ENCODE measurements at places on chromosomes 3 and 15.

DNA sequence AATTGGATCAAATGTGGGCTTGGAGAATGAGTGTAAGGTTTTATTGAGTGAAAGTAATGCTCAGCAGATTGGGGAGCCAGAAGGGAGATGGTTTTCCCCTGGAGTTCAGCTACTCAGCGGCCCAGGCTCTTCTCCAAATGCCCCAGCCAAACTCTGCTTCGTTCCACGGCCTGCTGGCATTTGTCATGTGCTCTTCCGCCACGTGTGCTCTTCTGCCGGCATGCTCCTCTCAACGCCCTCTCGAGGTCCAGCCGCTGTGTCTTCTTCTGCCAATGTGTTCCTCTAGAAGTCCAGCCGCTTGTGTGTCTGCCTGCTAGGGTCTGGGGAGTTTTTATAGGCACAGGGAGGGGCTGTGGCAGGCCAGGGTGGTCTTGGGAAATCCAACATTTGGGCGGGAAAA, 156.8 kb downstream of the RBPMS2 start:
- DNase-seq, result no peak

- no peak for DNase-seq
Measured at GRCh38 chr3:34570916-34571705, 772.7 kb downstream of the PDCD6IP start.

GRCh38 chr15:43958861-43959330, 132.1 kb downstream of the WDR76 start:
- DNase-seq, result no peak

- DNase-seq, result no peak
Measured at GRCh38 chr15:79410237-79410636, 21.9 kb upstream of the MINAR1 start.

- DNase-seq, result no peak
Measured at GRCh38 chr15:45117308-45118130, 3.4 kb downstream of the DUOXA2 start.

DNA sequence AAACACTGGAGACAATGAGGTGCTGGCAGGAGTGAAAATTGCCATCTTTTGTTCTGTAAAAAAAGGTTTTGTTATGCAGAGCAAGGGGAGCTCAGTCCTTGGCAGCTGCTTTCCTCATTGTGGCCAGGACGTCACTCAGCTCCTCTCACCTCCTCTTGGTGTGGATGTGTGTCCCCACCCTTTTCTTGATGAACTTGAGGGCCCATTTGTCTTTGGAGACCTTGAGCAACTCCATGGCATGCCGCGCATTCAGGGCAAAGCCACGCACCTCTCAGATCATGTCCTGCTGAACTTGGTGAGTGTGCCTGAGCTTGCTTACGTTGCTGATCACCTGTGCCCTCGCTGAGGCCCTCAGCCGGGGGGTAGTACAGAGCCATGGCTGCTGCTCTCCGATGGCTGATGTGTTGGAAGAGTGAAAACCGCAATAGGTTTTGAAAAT, 24.5 kb upstream of the BDH1 start:
- DNase-seq, result no peak

- no peak for DNase-seq
Measured at GRCh38 chr15:68583321-68583720, 4.5 kb downstream of the CORO2B start.

DNA sequence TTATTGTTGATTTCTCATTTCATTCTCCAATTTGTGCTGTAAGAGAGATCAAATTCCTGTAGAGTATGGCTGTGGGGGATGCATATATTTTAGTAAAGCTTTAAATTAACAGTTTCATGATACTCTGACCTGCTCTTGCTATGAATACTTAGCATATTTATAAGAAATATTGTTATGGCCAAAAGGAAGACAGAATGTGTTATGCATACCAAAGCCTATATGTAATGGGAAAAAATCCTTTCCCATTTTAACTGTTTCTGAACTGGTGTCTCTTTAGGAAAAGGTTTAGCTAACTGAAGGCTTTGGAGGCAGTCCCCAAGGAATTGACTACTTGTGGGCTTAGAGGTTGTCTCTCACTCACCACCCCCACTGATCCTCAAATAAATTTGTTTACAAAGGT, 59.2 kb downstream of the CADPS start:
- DNase-seq, result no peak

DNA sequence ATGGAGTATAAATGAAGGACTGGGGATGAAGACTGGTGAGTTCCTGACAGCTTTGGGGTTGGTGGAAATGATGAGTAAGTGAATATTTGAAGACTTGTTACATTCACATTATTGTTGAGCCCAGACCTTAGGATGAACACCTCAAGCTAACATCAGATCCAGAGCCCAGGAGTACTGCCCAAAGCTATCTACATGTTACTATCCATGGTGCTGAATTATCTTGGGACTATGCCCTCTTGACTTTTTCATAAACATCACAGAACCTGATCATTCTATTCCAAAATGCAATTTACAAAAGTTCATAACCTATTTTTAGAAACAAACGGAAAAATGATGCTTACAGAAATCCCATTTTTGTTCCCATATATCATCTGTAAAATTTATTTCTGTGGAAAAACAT, 613.3 kb downstream of the TUSC7 start:
- no peak for DNase-seq

DNA sequence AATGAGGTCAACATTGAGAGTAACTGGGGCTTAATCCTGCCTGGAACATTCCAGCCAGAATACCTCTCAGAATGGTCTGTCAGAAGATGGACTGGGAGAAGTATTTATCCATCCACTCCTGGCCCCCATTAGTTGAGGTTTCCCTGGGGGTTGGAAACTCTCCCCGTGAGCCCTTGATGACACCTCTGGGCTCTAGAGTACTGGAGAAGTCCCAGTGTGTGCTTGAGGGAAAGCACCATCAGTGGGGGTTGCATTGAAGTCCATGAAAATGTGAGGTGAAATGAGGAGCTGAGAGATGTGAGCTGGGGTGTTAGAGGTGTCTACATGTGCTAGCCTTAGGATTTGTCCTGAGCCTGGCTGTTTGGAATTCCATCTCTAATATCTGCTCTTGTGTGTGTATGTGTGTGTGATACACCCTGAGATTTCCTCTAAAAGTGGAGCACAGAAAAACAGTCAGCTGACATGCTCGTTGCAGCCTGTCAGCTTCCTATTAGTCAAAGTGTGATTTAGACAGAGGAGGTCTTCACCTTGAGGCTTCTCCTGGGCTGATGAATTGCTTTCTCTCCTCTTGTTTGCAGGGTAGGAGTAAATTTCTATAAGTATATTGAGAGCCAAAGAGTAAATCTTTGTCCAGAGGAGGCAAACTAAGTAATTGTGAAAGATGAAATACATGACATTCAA, 67.6 kb downstream of the NR1D2 start:
- DNase-seq, result no peak

- DNase-seq, result no peak
Measured at GRCh38 chr15:72193836-72194396, 3.7 kb downstream of the GRAMD2A start.

DNA sequence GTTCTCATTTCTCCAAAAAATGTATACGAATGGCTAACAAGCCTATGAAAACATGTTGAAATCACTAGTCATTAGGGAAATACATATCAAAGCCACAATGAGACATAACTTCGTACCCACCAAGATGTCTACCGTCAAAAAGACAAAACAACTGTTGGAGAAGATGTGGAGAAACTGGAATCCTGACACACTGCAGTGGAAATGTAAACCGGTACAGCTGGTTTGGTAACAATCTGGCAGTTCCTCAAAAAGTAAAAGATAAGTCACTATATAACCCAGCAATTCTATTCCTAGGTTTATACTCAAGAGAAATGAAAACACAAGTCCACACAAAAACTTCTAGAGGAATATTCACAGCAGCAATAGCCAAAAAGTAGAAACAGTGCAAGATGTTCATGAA, 7.0 kb downstream of the SCAPER start:
- no peak for DNase-seq

GRCh38 chr3:57179580-57180410, 14.6 kb upstream of the IL17RD start:
- DNase-seq, result no peak

GRCh38 chr3:160129459-160130061, 95.7 kb upstream of the C3orf80 start:
- no peak for DNase-seq

DNA sequence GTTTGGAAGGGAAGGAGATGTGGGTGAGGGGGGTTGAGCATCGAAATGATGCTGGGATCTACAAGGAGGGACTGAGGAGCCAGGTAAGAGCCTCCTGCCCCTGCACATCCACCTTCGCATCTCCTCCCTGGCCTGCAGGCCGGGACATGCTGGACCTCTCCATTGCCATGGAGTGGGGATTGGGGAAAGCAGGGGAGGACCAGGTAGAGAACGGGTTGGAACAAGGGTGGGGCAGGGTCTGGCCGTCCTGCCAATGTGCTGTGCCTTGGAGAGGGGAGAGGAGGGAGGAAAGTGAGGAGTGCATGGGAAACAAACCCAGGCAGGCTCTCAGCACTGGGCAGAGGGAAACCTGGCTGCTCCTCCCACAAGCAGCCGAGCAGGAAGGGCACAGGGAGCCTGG, 10.6 kb downstream of the PLA2G4B start:
- DNase-seq, result no peak

GRCh38 chr3:121483290-121483689, 62.5 kb downstream of the POLQ start:
- DNase-seq, result no peak

- DNase-seq, result no peak
Measured at GRCh38 chr15:24766511-24767133, 91.0 kb downstream of the NPAP1 start.

GRCh38 chr3:110021659-110022058, 684.3 kb upstream of the DPPA4 start:
- DNase-seq, result no peak

DNA sequence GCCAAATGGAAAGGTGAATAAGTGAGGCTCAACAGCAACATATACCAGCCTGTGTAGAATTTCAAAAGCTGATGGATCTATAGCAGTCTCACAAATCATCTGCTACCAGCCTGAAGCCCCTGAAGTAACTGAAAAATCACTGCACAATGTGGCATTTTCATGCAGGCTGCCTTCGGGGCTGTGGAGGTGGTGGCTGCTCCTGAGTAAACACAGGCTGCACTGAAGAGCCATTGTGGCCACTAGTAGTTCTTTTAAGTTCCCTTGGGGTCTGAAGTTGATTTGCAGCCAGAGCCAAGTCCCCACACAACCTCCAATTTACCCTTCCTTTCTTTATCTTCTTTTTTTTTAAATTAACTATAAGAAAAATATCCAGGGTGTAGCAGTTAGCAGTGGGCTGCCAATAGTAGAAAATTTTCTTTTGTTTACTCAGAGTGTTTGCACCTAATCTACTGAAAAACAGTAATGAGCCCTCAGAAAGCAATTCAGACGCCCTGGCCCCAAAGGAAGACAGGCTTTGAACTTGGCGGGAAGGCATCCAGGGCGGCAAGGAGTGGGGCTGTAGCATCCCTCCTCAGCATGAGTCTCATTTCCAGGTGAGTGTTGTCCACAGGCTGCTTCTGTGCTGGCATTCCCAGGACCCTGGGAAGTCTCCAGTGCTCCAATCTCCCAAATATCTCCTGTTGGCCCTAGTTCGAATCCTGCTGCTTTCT, 13.3 kb upstream of the SUSD5 start:
- DNase-seq, result no peak

DNA sequence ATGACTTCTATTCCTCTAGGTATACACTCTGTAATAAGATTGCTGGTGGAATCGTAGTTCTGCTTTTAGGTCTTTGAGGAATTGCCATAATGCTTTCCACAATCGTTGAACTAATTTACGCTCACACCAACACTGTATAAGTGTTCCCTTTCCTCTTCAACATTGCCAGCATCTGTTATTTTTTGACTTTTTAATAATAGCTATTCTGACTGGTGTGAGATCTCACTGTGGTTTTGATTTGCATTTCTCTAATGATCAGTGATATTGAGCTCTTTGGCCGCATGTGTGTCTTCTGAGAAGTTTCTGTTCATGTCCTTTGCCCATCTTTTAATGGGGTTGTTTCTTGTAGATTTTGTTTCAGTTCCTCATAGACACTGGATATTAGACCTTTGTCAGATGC, 12.8 kb downstream of the NXPE3 start:
- no peak for DNase-seq

DNA sequence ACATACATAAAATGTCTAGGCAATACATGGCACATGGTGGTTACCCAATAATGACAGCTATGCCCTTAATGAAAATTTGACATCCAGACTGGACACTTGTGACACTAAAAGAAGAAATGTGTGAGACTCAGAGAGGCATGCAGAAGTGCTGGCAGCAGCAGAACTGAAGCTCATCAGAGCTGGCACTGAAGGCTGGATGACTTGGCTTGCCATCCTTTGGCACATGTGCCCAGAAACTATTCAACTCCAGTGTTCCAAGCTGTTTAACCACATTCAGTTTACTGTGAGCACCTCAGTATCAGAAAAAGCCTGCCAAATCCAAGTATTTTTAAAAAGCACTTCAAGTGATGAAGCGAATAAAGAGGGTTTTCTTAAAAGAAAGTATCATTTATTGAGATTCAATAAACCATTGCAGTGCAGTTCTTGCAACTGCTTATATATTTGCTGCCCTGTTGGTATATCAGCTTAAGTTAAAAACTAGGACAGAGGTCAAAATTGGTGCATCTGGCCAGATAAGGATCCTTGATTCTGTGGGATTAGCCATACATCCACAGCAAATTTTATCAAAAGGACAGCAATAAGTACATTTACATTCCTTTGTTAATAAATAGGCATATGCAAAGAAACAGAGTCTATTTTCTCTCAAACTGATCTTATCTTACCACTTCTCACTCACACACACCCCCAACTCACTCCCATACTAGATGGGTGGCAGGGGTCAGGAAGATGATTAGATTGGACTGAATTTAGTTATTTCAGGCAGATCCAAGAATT, 15.8 kb downstream of the IGSF11 start:
- no peak for DNase-seq

DNA sequence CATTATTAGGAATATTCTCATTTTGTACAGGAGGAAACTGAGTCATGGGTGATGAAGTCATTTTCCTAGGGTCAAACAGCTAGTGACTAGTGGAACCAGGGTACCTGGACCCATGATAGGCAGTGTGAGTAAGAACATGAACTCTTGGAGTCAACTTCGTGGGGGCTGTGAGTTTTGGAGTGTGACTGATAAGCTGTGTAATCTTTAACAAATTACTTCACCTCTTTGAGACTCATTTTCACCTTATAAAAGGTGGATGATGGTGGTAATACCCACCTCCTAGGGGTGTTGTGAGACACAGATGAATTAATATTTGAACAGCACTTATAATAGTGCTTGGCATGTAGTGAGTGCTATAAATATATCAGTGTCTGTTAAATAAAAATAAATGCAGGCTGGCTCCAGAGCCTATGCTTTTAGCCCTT, 9.1 kb downstream of the SEMA6D start:
- no peak for DNase-seq

GRCh38 chr15:81098861-81099651, 35.0 kb upstream of the CFAP161 start:
- DNase-seq, result no peak

All from mesothelial cell of epicardium (in vitro differentiated cells).